ENCODE measurements at places on chromosomes 2 and 18.

DNA sequence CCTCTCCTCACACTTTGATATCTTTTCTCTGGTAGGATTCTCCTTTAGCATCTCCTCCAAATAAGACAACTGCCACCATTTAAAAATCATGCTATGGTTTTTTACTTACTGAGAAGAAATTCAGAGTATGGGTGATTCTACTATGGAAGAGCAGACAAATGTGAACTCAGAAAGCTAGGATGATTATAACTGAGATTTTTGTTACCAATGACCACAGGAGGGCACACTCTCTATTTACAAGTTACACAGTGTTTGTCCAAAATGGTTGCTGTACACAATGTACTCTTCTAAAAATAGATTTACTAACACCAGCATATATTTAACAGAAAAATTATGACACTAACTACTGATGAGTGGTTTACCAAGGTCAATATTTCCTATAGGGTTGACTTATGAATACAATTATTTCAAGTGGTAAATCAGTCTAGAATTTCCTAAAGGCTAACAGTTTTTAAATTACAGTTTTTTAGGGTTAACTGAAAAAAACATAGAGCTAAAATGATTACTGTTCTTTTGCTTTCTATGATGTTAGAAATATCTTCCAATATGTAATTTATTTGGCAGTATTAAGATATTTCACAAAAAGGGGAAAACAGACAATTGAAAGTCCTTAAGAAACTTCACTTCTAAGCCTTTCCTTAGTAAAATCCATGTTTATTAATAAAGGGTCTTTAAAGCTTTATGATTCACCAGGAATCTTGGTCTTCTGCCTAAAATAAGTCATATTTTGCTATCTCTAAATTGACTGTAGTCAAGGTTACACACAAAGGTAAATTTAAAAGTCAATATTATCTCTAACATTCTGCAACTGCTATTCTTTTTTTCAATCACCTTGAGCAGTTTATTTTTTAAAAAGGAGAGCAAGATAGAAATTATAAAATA is 57.2 kb downstream of the MAP4K3 start:
- peaks cover 27% of the 10 kb centered on the region for H3K4me1 ChIP-seq
- no peak overlapping the region for H3K4me3 ChIP-seq
- no peaks in the 10 kb centered on the region for H3K36me3 ChIP-seq

GRCh38 chr18:38923540-38923939 is 1357.9 kb upstream of the CELF4 start:
- no peak for DNase-seq
- no peaks in the 10 kb centered on the region for H3K36me3 ChIP-seq
- no peaks in the 10 kb centered on the region for H3K4me1 ChIP-seq
- H3K27ac ChIP-seq, result no peak overlapping the region

GRCh38 chr2:59693231-59693959 is 860.1 kb downstream of the BCL11A start:
- no peaks in the 10 kb centered on the region for H3K4me1 ChIP-seq
- H3K27ac ChIP-seq, result no peak overlapping the region
- no peak for DNase-seq
- H3K36me3 ChIP-seq, result no peaks in the 10 kb centered on the region

GRCh38 chr18:9100796-9101195 is 1.7 kb upstream of the NDUFV2 start:
- H3K36me3 ChIP-seq, result no peaks in the 10 kb centered on the region
- DNase-seq, result no peak
- no peak overlapping the region for H3K4me3 ChIP-seq
- no peak overlapping the region for H3K27ac ChIP-seq
- H3K27me3 ChIP-seq, result no peaks in the 10 kb centered on the region
- H3K4me1 ChIP-seq, result peaks cover 34% of the 10 kb centered on the region

DNA sequence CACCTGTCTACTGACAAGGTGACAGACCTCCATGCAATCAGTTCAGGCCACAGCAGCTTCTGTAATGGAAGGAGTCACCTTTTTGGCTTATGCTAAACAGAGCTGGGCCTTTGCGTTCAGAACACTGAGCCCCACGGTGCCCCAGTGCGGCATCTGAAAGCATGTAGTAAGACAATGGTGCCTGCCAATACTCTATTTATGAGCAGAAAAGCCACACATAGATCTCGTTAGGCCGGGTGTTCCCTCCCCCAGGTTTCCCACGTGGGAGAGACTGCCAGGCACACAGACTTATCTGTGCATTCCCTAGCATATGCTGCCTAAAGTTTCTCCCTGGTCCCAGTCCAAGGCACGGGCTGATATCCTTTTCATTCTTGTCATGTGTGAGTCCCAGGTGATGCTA is 150.9 kb downstream of the ACTR3 start:
- no peaks in the 10 kb centered on the region for H3K4me1 ChIP-seq
- no peak overlapping the region for H3K27ac ChIP-seq
- no peak overlapping the region for H3K4me3 ChIP-seq
- no peaks in the 10 kb centered on the region for H3K36me3 ChIP-seq

Data from adrenal gland (tissue), 19 donors.